ENCODE measurements at places on chromosomes 16 and 17.

- no peak for DNase-seq
Measured at GRCh38 chr16:11386791-11387546, 41.7 kb downstream of the RMI2 start.

DNA sequence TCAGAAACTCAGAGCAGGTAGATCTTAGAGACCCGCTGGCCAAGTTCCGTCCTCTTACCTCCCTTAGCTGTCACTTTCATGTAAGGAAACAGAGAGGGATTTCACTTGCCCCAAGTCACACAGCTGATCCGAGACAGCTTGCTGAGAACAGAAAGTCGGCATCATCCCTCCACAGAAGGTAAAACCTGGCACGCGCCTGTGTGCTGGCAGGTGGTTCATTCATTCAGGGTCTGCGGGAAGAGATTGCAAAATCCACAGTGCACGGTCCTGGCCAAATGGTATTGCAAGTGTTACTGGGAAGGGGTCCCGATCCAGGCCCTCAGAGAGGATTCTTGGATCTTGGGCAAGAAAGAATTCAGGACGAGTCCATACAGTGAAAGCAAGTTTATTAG is 139.4 kb upstream of the RPH3AL start:
- no peak for DNase-seq

- DNase-seq = peak; percentile 53
Measured at GRCh38 chr16:69286941-69287713, 24.0 kb upstream of the VPS4A start.

- no peak for DNase-seq
Measured at GRCh38 chr16:51549836-51550235, 398.8 kb upstream of the SALL1 start.

DNA sequence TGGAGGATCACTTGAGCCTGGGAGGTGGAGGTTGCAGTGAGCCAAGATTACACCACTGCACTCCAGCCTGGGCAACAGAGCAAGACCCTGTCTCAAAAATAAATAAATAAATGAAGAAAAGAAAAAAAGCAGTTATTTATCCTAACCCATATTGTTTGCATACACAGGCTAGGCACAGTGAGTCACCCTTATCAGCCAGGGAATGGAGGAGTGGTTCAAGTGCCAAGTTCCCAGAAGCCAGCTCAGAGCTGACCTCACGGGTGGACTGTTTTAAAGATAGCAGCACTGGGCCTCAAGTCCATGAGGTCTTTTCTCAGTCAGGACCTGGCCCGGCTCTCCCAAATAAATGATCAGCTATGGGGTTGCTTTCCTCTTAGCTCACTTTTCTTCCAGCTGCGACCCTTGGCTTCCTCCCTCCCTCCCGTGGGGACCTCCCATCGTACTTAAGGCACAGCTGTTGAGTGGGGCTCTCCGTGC is 22.6 kb upstream of the MGAT5B start:
- DNase-seq = no peak

DNA sequence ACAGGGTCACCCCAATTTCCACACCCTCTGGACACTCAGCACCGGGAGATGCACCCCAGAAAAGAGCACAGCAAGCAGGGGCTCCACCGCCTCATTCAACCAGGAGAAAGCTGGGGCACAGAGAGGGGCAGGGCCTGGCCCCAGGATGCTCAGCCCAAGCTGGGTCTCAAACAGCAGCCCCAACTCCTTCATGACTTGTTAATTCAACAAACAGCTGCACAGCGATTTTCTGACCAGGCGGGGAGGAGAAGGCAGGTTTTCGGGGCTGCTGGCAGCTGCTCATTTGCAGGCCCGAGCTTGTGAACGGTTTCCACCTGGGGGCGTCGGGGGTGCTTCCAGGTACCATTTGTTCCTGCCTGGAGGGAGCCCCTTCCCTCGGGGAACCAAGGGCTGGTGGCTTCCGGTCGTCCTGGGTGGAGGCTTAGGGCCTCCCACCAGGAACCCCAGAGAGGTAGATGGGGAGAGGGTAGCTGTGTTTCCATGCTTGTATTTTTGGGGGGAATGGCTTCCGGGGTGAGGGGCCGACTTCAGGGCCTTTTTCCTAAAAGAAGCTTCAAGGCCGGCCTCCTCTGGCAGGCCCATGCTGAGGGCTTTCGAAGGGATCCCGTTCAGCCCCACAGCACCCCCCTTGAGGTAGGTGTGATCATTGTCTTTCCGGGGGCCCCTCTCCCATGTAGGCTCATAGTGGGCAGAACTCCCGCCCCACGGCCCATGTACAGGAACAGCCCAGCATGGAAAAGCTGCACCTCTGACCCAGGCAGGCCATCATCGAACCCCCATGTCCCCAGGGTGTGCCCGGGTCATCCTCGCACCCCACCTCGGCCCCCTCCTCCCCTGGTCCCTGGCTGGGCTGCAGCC is 191.6 kb upstream of the GSE1 start:
- no peak for DNase-seq

GRCh38 chr16:68662035-68662434 is 16.9 kb downstream of the CDH3 start:
- DNase-seq = no peak

DNA sequence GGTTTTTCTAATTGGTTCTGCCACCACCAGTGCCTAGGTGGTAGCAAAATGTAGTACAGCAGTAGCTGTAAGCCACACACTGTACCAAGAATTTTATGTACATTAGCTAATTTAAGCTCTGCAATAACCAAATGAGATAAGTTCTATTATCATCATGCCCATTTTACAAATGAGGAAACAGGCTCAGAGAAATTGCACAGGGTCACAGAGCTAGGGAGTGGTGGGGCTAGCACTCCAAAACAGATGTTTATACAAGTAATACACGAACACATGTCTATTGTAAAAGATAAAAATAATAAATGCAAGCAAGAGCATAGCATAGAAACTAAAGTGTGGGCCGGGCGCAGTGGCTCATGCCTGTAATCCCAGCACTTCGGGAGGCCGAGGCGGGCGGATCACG is 13.6 kb downstream of the RSAD1 start:
- DNase-seq = no peak

DNA sequence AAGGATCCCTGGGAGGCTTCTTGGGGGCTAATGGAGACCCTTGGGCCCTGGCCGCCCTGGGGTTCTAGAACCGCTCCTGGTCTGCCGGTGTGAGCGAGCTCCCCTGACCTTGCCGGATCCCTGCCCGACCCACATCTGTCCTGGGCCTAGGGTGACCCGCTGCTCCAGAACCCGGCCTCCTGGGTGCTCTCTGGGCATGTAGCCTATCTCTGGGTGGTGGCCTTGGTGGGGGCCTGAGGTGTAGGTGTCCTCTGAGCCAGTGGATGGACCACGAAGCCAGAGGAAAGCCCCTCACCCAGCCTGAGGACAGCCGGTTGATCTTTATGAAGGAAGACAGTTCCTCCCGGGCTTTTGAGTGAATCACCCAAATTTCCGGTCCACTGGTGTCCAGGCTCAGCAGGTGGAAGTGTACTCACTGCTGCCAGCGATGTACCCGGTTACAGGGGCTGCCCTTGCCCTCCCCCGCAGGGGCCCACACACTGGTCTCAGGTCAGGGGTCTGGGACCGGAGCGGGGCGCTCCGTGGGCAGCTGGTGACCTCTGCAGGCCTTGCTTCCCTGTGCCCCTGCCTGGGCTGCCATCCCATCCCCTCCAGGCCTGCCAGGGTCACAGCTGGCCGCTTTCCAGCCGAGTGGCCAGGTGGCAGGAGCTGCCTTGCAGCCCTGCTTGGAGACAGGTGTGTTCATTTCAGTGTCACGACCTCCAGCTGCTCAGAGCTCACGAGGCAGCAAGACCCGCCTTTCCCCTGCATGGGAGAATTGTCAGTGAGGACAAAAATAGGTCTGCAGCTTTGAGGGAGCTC is 10.5 kb upstream of the GSE1 start:
- DNase-seq = no peak

- DNase-seq = no peak
Measured at GRCh38 chr17:15918661-15919259, 26.2 kb upstream of the ADORA2B start.

DNA sequence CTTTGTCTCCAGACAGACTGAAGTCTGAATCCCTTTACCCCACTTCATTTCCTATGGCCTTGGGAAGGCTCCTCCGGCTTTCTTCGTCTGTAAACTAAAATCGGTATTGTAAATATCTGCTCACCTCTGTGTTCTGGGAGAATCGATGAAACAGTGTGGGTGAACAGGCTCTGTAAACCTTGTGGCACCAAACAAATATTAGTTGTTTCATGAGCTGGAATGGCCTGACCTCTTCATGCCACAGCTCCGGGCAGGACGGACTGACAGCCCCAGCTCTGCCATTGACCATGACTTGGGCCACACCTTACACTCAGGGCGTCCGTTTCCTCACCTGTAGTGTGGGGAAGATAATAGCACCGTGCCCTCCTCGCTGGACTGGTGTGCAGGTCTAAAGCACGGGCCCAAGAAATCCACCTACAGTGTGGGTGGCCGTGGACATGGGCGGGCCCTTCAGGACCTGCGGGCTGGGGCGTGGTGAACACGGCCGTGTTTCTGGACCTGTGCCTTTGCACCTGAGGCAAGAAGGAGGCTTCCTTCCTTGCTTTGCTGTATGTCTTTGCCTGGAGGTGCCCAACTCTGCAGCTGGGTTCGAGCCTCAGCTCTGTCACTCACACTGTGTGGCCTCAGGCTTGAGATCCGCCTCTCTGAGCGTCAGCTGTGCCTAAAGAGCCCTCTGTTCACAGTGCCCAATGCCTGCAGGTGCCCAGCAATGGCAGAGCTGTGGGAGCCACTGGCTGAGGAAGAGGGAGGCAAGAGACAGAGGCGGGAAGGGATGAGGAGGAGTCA is 6.1 kb upstream of the OSGIN1 start:
- no peak for DNase-seq

GRCh38 chr16:10921536-10922327 is 20.5 kb downstream of the DEXI start:
- no peak for DNase-seq

GRCh38 chr17:57732062-57732461 is 13.0 kb downstream of the CCDC182 start:
- no peak for DNase-seq

GRCh38 chr17:66240630-66241029 is 11.4 kb upstream of the APOH start:
- DNase-seq = no peak

DNA sequence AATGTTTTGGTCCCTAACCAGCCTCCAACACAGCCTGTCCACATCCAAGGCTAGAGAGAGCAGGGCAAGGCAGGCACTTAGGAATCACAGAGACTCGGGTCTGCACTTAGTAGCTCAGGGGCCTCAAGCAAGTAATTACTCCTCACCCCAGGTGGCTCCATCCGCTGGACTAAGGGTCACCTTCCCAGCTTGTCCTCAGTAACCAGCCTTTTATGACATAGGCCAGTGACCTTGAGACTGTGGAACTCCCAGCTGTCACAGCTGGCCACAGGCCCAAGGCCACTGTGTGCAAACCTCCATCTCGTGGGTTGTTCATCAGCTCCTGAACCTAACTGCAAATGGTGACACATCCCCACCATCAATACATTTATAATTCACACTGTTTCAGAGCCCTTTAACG is 68.6 kb downstream of the CDYL2 start:
- no peak for DNase-seq

DNA sequence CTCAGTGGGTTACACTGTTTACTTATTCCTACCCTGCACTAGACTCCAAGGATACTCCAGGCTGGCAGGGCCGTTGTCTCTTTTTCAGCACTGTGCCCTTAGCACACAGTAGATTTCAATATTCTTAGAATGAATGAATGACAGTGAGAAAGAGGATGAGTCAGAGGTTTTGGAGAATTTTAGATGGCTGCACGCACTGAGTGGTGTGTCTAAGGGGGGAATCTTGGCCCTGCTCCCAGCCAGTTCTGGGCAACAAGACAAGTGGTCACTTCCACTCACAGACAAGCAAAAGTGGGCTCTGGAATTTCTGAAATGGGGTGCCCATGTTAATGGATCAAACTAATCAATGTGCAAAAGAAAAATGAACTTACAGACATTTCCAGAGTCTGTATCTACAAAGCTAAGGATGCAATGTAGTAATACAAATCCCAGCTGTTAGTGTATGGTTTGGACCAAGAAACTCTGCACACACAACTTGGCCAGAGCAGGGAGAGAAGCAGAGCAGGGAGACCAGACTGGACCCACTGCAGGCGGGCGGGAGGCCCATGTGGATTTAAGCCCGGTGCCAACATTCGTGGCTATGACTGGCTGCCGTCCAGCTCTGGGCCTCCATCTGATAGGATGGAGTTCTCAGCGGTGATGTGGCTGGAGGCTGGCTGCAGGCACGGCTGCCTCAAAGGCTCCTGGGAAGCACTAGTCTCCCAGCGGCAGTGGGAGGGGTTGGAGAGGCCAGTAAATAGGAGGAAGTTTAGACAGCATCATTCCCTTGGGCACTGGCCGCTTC is 95.6 kb upstream of the CDYL2 start:
- no peak for DNase-seq

DNA sequence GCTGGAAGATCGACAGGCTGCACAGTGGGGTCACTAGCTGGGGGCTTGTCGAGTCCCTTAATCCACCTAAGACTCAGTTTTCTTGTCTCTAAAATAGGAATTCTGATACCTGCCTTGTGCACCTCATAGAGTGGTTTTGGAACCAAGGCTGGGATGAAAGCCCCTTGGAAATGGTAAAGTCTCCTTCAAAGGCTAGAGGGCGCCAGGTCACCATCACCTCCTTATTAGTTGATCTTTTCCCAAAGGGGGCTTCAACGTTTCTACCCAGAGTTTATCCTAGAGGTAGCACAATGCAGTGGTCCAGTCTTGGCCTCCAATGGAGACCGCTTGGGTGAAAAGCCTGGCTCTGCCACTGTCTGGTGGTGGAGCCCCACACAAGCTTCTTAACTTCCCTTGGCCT is 158.2 kb downstream of the AIPL1 start:
- no peak for DNase-seq

DNA sequence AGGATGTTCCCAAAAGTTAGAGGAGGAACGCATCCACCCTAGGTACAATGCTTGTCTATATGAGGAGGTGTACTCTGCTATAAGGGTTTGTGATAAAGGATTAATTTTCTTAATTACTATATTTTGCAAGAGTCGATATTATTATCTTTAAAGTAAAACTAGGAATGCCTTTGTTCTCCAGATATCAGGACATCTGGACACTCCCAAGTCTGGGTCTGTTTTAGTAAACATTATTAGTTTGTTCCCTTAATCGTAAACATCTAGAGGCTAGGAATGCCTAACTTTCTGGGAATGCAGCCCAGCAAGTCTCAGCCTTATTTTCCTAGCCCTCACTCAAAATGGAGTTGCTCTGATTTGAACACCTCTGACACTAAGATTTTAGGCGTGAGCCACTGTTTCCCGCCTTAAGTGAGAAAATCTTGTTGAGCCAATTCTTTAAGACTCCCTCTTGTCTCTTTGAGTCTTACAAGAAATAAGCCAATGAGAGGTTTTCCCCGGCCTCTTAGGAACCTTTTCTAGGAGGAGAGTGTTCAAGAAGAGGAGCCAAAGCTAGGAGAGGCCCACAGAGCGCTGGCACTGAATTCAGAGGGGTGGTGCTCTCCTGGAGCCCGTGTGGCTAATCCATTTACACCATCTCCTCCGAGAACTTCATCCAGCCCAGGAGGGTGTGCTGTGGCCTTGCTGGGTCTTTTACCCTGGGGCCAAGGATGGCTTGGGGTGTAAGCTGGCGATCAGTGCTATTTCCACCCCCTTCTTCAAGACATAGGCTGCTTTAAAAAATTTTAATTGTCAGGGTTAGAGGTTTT is 40.9 kb downstream of the SMARCE1 start:
- no peak for DNase-seq

DNA sequence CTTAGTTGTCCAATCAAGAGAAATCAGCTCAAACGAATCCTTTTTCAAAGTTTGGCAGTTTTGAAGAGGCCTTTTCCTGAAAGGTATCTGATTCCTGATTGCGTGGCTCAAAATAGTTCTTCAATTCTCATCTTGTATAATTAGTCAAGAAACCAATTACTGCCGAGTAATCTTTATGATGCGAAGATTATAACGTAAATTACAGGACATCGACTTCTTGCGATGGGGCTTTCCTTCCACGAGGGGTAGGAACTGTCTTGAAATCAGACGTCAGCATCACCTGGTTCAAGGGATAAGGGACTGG is 644 bp upstream of the ARL2BP start:
- no peak for DNase-seq

Data from immature natural killer cell (primary cell).